ENCODE measurements at places on chromosomes 1 and 21.

DNA sequence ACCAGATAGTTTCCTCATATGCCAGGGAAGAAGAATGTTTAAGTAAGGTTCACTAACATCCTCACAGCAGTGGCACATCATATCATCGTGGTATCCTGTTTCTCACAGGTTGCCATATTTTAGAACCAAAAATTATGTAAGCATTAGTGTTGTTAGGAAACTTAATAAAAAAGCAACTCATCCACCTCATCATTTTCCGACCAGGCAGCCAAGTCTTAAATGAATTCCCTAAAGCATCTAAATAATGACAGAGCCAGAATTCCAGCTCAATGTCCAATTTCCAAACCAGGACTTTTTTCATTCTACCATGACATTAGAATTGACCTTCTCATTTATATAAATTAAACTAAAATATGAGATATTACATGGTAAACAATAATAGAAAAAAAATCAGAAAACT, 272.7 kb downstream of the NTNG1 start:
- DNase-seq = no peak

- no peak for DNase-seq
Measured at GRCh38 chr1:228511546-228512445, 24.6 kb downstream of the RNF187 start.

DNA sequence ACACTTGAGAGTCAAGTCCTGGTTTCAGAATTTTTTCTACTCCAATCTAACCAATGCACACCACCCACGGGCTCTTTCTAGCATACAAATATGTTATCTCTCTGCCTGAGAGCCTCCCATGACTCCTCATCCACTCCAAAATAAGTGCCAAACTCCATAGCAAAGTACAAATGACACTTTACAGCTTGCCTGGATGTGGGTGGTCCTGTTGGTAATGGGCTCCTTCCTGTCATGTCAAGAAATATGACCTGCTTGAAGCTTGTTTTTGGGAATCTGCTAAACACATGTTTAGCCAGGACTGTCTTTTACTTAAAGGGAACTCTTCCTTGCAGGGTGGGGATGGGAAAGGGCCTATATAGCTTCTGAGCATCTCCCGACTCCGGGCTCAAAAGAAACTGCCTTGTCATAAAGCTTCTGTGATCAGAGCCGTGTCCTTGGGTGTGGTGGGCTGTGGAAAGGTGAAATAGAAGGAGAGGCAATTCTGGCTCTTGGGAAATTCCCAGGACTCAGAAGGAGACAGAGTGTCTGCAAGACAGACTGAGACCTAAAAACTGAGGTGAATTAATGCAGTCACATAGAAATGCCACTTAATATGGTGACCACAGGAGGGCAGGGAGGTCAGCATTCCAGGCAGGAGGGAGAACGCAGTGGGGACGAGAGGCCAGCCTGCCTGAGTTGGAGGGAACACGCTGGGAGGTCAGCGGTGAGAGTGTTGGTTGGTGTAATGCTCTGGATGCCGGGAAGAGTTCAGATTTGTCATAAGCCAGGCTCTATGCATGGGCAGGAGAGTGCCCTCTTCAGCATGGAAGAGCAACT, 6.1 kb upstream of the IGFN1 start:
- DNase-seq = peak; percentile 23

- no peak for DNase-seq
Measured at GRCh38 chr1:154954541-154954940, 1.4 kb downstream of the PBXIP1 start.

DNA sequence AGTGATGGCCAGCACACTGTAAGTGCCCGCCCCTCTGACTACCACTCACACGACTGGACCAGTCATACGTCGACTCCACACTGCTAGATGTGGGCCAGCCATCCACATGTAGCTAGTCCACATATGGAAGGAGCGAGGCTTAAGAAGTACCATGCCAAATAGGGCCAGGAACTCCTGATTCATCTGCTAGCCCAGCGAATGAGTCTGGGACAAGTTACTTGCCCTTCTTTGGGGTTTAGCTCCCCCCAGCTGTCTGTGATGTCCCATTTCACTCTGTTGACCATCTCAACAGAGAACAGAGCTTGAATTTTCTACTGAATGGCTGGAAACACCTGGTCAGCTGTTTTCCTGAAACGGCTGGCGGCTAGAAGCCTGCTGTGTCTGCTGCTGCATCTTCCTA, 5.8 kb downstream of the CSRP1 start:
- no peak for DNase-seq
